T-helper 9 cell (primary cell): ENCODE measurements at places on chromosomes 7 and 10.

GRCh38 chr10:5659702-5660528, 6.5 kb downstream of the ASB13 start:
- no peak for DNase-seq

- DNase-seq: no peak
These were observed 85.1 kb upstream of the TNRC18 start for GRCh38 chr7:5508698-5509097.

DNA sequence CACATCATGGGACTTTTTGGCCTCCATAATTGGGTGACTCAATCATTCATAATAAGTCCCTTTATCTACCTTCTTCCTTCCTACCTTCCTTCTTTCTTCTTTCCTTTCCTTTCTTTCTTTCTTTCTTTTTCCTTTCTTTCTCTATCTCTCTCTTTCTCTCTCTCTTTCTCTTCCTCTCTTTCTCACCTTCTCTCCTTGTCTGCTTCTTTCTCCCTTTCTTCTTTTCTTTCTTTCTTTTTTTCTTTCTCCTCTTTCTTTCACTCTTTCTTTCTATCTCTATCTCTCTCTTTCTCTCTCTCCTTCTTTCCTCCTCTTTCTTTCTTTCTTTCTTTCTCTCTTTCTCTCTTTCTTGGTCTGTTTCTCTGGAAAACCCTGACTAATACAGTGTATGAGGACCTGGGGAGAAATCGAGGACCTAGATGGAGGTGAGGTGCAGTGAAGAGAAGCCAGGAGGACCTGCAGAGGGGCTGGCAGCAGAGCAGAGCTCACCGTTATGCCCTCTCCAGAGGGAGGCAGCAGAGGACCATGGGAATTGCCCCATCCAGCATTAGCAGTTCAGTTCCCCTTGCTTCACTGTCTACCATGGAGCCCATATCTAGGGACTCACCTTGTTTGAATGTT, 52.7 kb upstream of the BTRC start:
- DNase-seq: no peak

DNA sequence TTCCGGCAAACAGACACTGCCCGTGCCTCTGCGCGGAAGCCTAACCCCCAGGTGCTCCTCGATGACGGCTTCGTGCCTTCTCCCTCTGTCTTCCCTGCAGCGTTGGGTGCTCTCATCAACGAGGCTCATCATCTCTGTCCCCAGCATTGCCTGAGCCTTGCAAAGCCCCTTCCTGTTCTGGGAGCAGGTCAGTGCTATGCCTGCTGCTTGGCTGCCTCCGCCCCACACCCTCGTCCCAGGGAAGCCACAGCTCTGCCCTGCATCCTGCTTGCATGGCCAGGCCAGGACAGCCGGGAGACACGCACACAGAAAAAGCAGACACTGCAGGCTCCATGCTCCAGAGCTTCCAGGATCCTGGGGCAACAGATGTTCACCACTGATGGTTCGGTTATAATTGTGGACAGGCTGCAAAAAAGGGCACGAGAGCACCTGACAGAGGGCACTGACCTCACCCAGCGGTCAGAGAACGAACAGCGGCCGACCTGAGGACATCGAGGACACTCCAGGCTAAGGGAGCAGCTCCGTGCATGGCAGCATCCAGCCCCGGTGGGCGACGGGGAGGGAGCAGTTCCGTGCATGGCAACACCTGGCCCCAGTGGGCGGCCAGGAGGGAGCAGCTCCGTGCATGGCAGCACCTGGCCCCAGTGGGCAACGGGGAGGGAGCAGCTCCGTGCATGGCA, 265.5 kb downstream of the PTPRN2 start:
- no peak for DNase-seq

DNA sequence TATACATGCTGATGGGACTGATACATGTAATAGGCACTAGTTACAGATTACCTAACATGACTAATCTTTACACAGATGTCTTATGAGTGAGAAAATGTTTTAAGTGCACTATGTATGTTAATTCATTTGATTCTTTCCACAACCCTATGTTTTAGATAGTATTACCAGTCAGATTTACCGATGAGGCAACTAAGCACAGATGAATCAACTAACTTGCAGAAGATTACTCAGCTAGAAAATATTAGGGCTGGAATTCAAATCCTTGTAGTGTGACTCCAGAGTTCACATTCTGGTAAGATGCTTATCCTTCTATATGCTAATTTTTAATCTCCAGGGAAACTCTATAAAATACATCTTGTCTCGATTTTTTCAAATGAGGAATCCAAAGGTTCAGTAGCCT, 964.9 kb downstream of the REEP3 start:
- no peak for DNase-seq

DNA sequence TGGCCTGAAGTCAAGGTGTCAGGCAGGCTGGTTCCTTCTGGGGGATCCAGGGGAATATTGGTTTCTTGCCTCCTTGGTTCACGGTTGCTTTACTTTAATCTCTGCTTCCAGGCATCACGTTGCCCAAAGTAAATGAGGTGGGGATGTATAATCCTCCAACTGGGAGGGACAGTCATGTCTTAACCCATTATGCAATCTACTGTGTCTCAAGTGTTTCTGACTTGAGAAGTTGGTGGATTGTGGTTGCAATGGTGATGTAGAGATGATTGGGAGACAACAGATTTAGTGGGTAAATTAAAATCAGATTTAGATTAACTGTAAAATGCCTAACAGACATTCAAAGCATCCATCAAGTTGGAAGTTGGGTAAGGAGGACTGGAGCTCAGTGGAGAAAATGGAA, 32.7 kb downstream of the TBXAS1 start:
- no peak for DNase-seq

DNA sequence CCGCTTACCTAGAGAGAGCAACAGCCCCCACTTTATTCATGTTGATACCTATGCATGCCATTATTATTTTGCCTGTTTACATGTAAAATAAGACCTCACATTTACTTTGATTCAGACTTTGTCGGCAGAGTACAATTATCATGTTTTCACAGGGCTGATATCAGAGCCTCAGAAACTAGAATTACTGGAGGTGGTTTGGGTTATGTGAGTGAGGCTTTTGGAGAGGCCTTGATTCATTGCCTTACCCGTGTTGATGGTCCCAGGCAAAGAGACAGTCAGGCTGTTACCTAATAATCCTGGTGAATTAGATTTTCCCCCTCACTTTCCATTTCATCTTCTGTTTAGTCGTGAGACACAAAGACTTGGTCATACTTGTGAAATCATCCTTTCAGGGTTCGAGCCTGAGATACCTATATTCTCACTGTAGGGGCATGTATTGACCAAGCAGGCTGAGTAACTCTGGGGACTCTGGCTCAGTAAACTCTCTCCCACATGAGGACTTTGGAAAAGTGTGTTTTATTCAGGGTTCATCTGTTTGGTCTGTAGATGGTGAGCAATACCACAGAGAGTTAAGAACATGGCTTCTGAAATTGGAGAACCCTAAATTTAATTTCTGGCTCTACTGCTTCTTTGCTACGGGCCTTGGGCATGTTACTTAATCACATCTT, 150.9 kb downstream of the CELF2 start:
- DNase-seq: no peak

DNA sequence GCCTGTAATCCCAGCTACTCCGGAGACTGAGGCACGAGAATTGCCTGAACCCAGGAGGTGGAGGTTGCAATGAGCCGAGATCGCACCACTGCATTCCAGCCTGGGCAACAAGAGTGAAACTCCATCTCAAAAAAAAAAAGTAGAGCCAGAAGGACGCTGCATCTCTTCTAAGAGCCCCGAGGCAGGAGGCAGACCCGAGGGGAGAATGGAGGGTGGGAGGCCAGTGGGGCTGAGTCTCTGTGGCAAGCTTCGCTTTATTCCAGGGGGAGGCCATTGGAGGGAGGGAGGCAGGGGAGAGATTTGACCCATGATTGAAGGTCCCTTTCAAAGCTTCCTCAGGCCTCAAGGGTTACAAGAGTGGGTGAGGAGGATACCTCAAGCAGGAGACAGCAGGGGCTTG, 18.7 kb downstream of the TTYH3 start:
- DNase-seq: no peak

DNA sequence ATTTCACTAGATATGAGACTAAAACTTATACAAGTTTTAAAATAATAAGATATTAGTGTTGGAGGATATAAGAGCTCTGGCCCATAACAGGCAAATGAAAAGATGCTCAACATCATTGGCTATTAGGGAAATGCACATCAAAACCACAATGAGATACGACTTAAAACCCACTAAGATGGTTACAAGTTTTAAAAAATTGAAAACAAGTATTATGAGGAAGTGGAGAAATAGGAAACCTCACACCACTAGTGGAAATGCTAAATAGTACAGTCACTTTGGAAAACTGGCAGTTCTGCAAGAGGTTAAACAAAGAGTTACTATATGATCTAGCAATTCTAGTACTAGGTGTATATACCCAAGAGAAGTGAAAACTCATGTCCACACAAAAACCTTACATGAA, 17.2 kb downstream of the PANK1 start:
- DNase-seq: no peak

DNA sequence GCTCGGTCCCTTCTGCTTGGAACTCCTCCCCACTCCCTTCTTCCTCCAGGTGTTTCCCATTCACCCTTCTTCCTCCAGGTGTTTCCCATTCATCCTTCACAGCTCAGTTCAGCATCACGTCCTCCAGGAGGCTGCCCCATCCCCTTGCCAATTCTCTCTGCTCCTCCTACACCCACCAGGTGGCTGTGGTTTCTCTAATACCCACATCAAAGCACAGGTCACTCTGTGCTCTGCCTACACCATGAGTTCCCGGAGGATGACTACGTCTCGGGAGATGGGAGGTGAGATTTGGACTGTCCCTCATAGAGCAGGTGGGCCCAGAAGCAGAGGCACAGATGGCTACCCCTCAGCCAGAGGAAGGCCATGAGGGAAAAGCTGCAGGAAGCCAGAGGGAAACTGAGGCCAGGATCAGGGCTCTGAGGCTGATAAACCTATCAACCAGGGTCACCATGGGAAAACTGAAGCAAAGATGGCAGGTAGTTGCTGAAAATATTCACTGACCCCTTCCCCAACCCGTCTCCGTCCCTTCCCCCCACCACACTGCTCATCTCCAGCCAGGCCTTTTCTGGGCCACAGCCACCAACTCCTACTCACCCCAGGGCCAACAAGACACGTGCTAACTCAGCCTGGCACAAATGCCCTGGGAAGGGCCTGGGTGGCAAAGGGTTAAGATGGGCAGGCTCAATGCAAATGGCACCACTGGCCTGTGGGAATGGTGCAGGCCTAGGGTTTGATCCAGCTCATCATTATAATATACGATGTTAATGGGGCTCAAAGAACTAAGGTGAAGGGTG, 56.6 kb upstream of the CPXM2 start:
- no peak for DNase-seq

GRCh38 chr7:90824386-90825307, 228.5 kb downstream of the CDK14 start:
- no peak for DNase-seq

DNA sequence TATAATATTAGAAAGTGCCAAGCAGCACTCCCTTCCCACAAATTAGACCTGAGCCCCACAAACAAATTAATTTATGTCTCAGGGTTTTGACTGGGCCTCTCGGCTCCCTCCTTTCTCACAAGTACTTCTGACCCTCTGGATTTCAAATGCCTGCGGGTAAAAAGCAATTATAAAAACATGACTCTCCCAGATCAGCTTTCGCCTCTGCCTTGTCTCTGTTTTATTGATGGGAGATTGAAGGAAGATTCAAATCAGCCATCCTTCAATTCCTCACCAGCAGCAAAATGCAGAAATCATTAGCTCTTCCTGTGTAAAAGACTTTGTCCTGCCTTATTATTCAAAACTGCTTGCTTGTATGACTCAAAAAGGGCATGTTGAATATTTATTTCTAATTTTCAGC, 453.7 kb upstream of the MKI67 start:
- DNase-seq: no peak

- no peak for DNase-seq
These were observed 116.6 kb upstream of the CDK1 start for GRCh38 chr10:60661637-60662036.

DNA sequence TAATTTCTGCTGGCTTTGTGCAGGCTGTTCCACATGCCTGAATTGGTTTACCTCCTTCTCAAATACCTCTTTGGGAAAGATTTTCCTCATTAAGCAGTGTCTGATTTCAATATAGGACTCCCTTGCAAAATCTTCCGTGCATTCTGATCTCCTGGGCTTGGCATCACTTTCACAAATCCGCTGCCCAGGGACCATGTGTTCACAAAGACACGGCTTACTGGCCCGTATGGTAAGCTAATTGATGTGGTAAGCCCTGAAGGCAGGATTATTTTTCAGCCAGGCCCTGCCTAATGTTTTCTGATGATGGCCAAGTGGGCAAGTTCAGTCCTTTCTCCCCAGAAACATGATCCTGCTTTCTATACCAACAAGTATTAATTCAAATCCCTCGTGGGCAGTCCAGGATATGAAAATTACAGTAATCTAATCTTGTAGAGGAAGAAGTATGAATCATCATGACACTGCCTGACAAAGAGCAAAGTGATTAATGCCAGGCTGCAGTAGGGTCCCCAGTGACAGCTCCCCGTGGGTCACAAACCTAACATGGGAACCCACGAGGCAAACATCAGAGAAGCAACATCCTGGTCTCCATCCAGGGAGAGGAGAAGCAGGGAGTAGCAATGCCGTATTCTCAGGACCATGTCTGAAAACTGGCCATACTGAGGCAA, 11.6 kb upstream of the SVIL start:
- DNase-seq: no peak

- no peak for DNase-seq
These were observed 9.6 kb downstream of the ATP5F1C start for GRCh38 chr10:7797582-7797981.

DNA sequence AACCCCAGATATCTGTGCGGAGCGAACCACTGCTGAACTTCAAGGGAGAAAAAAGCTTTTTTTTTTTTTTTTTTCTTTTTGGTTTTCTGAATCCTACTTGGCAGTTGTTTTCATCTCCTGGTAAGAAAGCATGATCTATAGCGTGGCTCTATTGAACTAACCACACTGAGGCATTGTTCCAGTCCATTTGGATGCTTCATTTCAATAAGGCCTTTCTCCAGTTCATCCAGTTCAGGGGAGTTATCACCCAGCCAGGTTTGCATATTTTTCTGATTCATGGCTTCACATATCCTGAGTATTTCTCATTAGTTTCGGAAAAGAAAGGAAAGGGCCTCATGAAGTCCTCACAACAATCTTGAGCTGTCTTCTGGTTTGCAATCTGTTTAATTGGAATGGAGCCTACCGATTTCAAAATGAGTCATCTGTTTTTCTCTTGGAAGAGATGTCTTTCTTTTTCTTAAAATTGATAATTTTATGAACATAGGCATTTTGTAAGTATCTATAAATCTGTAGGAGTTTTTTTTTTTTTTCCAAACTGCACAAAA, 93.1 kb upstream of the STEAP4 start:
- DNase-seq: no peak

GRCh38 chr10:128825626-128826025, 641.4 kb upstream of the MGMT start:
- DNase-seq: no peak
